CD8-positive, alpha-beta memory T cell (primary cell): ENCODE measurements at places on chromosomes 16 and 17.

DNA sequence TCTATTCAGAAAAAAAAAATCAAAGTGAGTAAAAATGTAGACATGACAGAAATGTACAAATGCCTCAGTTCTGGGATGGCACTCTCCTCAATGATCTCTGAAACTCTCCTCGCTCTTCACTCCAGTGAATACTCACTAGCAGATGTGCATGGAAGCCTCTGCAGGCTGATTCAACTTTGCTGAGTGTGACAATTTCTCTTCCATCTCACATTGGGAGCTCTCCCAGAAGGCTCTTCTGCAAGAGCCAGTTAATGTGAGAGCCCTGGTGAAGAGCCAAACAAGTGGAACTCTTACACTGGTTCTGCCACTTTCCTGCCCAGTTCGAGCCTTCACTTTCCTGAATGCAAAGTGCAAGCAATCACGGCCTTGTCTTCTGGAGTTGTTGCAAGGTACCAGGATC lies 147.1 kb upstream of the IRX6 start:
- DNase-seq: no peak

DNA sequence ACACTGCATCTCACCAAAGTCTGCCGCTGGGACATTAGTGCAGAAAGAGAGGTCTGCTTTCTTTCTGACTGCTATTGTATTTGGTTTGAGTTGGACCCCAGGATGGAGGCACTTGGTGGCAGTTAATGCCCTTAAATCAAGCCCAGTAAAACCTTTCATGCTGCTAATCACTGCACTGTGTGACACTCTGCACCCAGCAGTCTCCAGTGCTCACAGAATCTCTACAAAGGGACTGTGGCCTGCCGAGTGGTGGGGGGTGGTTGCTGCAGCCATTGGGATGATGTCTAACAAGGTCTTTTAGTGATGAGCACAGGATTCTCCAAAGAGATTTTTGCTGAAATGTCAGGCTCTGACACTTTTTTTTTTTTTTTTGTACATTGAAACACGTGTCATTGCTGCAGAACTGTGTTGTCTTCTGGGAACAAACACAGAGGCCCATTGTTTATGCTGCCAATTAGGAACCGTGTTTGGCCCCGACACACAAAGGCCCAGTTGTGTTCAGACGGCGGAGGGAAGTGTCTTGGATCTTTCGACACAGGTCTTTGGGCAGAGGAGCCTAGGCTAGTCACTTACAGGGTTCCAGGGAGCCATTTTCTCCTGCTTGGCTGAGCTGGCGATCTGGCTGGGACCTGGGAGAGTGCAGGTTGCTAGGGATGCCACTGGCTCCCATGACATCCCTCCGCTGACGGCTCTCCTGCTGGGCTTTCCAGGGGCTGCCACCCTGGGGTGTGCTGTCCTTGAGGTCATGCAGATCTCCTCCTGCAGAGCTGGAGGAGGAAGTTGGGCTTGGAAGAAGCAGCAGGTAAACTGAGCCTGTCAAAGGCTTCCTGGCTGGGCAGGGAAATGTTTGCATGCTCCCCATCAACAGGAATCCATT lies 16.2 kb upstream of the TNRC6C start:
- DNase-seq: no peak

- DNase-seq: peak; percentile 23
Observed at GRCh38 chr16:68369697-68370580, 59.1 kb downstream of the PRMT7 start.

DNA sequence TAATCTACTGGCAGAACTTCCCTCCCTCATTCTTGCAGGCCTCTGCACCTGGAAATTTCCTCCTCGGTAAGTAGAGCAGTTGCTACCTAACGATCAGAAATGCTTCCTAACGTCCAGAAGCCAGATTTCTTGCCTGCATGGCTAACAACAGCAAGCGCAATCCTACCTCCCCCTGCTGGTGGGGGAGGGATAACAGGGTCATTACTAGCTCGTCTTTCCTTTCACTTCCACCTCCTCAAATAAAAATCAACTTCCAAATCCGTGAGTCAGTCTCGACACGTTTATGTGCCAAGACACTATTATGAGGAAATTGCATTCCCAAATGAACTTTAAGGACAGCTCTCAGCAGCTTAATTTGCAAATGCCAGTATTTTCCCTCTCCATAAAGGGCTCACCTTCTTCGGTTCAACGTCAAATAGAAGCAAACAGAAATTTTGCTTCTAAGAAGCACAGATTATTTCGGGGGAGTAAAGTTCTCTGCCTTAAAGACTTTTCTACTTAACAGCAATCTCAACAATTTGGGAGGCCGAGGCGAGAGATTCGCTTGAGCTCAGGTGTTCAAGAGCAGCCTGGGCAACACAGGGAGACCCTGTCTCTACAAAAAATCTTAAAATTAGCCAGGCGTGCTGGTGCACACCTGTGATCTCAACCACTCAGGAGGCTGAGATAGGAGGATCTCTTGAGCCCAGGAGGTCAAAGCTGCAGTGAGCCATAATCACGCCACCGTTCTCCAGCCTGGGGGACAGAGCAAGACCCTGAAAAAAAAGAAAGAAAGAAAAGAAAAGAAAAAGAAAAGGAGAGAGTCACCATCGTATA lies 188.6 kb upstream of the PSMD7 start:
- DNase-seq: no peak

- DNase-seq: no peak
Observed at GRCh38 chr17:11332706-11333105, 91.7 kb downstream of the SHISA6 start.

- no peak for DNase-seq
Observed at GRCh38 chr17:64499805-64500486, 3.1 kb upstream of the POLG2 start.

DNA sequence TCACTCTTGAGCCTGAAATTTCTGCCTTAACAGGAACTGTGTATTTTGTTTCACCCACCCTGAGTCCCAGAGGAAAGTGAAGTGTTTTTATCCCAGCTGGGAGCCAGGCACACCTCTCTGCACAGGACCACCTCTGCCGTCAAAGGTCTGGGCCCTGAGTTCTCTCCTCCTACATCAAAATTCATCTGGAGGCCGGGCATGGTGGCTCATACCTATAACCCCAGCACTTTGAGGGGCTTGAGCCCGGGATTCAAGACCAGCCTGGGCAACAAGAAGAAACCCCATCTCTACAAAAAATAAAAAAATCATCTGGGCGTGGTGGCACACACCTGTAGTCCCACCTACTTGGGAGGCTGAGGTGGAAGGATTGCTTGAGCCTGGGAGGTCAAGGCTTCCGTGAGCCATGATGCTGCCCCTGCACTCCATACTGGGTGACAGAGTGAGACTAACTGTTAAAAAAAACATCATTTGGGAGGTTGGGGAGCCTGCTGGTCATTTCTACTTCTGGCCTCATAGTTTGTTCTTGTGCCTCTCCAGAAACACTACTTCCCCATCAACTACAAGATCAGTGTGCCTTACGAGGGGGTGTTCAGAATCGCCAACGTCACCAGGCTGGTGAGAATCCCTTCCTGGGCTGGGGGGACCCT lies 9.8 kb downstream of the IL34 start:
- DNase-seq: no peak

DNA sequence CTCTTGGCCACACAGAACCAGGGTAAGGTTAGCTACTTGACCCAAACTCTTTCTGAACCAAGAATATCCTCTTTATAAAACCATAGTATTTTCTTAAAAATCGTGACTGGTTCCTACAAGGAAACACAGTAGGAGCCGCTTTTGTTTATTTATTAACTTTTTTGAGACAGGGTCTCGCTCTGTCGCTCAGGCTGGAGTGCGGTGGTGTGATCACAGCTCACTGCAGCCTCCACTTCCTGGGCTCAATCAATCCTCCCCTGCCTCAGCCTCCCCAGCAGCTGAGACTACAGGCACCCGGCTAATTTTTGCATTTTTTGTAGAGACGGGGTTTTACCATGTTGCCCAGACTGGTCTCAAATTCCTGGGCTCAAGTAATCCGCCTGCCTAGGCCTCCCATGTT lies 14.7 kb upstream of the LITAF start:
- DNase-seq: no peak

DNA sequence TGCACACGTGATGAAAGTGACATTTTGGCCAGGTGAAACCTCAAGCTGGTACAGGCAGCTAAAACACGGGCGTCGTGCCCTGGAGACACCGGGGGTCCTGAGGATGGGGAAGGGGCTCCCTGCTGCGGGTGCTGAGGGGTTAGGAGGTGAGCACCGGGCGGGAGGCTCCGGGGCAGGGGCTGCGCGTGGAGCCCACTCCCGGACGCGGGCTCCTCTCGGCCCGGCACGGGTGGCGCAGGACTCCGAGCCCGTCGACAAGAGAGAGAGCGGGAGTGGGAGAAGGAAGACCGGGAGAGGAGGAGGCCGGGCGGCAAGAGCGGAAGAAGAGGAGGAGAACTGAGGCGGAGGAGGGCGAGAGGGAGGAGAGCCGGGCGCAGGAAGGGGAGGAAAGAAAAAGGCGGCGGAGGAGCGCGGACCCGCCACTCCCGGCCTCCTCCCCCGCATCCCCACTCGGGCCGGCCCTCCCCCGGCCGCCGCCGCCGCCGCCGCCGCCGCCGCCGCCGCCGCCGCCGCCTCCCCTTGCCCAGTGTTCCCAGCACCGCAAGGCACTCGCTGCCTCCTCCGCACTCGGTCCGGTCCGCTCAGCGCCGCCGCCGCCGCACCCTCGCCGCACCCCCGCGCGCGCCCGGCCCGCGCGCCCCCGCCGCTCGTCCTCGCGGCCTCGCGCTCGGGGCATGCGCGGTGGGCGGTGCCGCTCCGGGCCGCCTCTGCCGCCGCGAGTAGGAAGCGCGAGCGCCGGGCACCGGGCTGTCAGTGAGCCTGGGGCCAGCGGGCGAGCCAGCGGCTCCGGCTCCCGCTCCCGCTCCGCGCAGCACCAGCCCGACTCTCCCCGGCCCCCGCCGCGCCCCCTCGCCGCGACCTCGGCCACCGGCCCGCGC lies at the start of gene PRKCA:
PRKCA (plus strand) TSS at position 750 of the 878 bp plus-strand sequence.
- peak; percentile 58 for DNase-seq
